ENCODE measurements at places on chromosomes 16 and 17.
A peak's percentile ranks its signal among the peaks of the same experiment; 100 is the strongest.

DNA sequence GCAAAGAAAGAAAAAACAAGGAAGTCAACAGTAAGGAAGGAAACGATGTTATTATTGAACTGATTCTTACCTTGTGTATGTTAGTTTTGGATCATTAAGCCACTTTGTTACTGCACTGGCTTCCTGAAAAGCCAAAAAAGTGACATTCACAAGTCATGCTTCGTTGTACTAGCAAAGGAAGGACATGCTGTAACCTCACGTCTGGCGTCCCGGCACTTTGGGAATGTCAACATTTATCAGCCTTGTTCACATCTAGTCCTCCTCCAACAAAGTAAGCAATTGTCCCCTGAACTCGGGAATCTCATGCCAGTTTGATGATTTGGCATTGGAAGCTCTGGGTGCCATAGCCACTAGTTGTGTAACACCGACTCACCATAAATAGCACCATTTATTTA lies 731 bp upstream of the MKS1 start:
- DNase-seq = no peak

DNA sequence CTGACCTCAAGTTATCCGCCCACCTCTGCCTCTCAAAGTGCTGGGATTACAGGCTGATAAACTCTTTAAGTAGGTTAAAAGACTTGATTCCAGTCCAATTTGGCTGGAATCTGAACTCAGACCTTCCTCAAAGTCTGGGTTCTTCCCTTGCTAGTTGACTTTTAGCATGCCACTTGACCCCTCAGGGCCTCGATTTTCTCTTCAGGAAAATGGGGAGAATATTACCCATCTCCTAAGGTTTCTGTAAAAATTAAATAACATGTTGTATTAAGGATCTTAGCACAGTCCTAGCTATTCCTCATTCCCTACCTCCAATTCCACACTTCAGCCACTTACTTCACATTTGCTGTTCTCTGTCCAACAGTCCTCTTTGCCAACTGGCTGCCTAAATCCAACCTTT lies 1.9 kb downstream of the GTF3C1 start:
- DNase-seq = no peak

GRCh38 chr16:71645450-71645849 lies 19.5 kb downstream of the MARVELD3 start:
- no peak for DNase-seq

DNA sequence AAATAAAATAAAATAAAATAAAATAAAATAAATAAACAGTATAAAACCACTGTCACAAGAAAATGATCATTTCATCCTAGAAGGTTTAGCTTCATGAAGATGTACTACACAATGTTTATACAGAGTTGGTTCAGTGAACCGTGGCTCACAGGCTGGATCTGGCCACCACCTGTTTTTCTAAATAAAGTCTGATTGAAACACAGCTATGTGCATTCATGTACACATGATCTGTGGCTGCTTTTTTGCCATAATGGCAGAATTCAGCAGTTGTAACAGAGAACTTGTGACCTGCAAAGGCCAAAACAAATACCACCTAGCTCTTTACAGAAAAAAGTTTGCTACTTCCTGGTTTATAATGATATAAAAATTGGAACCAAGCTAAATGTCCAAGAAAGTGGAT lies 12.6 kb upstream of the RPRML start:
- DNase-seq = no peak

DNA sequence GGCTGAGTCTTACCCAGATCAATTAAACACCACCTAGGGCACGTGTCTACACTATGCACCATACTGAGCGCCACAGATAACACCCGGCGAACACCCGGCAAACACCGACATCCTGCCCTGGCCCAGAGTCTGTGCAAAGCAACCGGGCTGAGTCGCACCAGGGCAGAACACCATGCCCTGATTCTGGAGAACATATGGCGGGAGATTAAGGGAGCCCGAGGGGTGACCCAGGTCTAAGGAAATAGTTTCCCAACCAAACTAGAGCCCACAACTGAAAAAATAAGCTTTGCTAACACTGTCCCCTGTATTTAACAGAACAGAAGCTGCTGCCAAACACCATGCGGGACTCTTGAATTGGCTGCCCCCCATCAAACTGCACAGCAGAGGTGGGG lies 22.1 kb downstream of the MYO18A start:
- no peak for DNase-seq

GRCh38 chr16:29664091-29664921 lies 1.3 kb downstream of the SPN start:
- DNase-seq = peak; percentile 61

- no peak for DNase-seq
These were observed 9.3 kb downstream of the CENPX start for GRCh38 chr17:82013341-82013740.

DNA sequence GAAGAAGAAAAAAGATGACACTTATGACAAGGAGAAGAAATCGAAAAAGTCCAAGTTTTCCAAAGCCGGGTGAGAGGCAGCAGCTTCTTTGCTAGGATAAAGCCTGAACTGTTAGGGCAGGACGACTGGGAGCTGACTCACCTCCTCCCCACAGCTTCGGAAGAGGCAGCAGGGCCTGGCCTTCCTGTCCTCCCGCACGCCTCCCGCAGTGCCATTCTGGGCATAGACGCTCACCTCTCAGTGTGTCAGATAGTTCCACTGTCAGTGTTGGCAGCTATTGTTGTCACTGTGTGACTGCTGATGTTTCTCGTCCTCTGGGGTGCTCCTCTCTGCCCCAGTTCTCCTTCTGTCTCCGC lies 12.6 kb downstream of the UBN1 start:
- no peak for DNase-seq

DNA sequence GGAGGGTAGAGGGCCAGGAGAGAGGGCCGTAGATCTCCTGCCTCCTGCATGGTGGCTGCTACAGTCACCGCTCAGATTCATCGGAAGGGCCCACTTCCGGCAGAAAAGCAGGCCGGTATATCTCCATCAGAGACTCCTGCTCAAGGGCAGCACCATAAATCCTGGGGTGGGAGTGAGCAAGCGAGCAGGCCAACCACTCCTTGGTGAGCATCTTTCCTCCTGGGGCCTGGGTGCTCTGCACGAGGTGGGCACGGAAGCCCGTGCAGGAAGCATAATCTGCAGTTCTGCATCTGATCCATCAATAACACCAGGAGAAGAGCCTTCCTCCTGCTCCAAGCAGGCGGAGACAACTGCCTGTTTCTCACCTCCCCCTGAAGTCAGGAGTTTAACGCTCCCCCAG lies 57.4 kb upstream of the TMEM132E start:
- DNase-seq = no peak

GRCh38 chr16:88370365-88370764 lies 12.4 kb upstream of the ZNF469 start:
- no peak for DNase-seq

- DNase-seq = no peak
These were observed 80.2 kb upstream of the ASIC2 start for GRCh38 chr17:33373273-33373672.

- DNase-seq = peak; percentile 47
These were observed 633 bp downstream of the CDR2 start for GRCh38 chr16:22373662-22374310.
